Neural progenitor cell (in vitro differentiated cells): ENCODE measurements at places on chromosomes 3 and 15. TPM values are rescaled to one million over a fixed set of nuclear protein-coding genes. Genes with fewer than 3 reads are reported as not detected.

DNA sequence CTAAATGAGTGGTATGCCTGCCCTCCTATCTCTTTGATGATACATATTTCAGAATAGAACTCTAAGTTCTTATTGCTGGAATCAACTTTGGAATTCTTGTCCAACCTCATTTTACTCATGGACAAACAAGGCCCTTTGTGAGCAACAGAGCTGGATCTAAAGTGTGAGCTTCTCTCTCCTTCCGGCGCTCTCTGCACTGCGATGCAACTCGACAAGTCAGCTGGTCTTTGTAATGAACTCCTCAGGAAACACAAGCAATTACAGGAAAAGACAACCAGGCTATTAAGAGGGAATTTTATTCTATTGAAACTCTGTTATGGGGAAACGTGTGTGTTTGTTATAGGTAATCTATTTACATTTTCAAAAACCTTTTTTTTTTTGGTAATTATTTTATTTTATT is 20.3 kb upstream of the NRROS start:
- peak overlapping the region; percentile 54 for H3K27ac ChIP-seq
- H3K36me3 ChIP-seq = no peaks in the 10 kb centered on the region
- peaks cover 32% of the 10 kb centered on the region for H3K4me1 ChIP-seq
- peak; percentile 60 for DNase-seq
- H3K27me3 ChIP-seq = no peaks in the 10 kb centered on the region

The HHLA2 gene
- not detected in 2 replicates for total RNA-seq

GRCh38 chr3:54167999-54168398 is 45.6 kb downstream of the CACNA2D3 start:
- no peaks in the 10 kb centered on the region for H3K4me1 ChIP-seq
- H3K36me3 ChIP-seq = no peaks in the 10 kb centered on the region
- H3K4me3 ChIP-seq = no peak overlapping the region
- H3K27me3 ChIP-seq = no peaks in the 10 kb centered on the region
- no peak for DNase-seq

- no peak for DNase-seq
- no peak overlapping the region for H3K27ac ChIP-seq
- H3K4me3 ChIP-seq = peak overlapping the region; percentile 76
- H3K4me1 ChIP-seq = peaks cover 14% of the 10 kb centered on the region
- H3K27me3 ChIP-seq = peaks cover 20% of the 10 kb centered on the region
- H3K36me3 ChIP-seq = peaks cover 17% of the 10 kb centered on the region
These were observed 424 bp downstream of the EAF2 start for GRCh38 chr3:121835465-121835801.

- no peaks in the 10 kb centered on the region for H3K36me3 ChIP-seq
- no peaks in the 10 kb centered on the region for H3K27me3 ChIP-seq
- H3K4me1 ChIP-seq = peaks cover 16% of the 10 kb centered on the region
- no peak overlapping the region for H3K4me3 ChIP-seq
- no peak overlapping the region for H3K27ac ChIP-seq
These were observed 34.0 kb downstream of the ZDHHC23 start for GRCh38 chr3:113981803-113982202.

- no peak overlapping the region for H3K4me3 ChIP-seq
- no peak for DNase-seq
- H3K4me1 ChIP-seq = peaks cover 10% of the 10 kb centered on the region
- H3K36me3 ChIP-seq = no peaks in the 10 kb centered on the region
- H3K27me3 ChIP-seq = no peaks in the 10 kb centered on the region
These were observed 402.4 kb downstream of the RBMS3 start for GRCh38 chr3:29683018-29683993.

GRCh38 chr15:101435761-101436160 is 53.7 kb downstream of the PCSK6 start:
- H3K4me3 ChIP-seq = no peak overlapping the region
- no peak for DNase-seq
- H3K36me3 ChIP-seq = no peaks in the 10 kb centered on the region

DNA sequence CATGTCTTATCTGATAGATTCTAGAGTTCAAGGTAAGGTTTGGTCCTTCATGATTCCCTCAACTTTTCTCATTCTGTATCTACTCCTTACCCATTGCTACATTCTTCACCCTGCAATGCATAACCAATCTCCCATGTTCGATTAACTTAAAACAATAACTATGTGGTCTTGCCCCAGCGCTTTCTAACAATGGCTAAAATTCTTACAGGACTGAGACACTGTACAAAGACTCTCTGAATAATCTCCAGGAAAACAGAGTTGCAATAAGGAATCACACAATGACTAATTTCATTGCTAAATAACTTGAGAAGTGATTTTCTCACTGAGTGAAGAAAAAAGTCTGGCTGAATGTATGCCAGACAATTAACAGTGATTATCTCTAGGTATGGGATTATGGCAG is 69.6 kb upstream of the FAM174B start:
- H3K27ac ChIP-seq = no peak overlapping the region
- H3K4me1 ChIP-seq = peaks cover 9% of the 10 kb centered on the region
- no peaks in the 10 kb centered on the region for H3K36me3 ChIP-seq

- H3K4me3 ChIP-seq = no peak overlapping the region
- H3K4me1 ChIP-seq = no peaks in the 10 kb centered on the region
- H3K27me3 ChIP-seq = no peaks in the 10 kb centered on the region
These were observed 68.9 kb upstream of the PCSK6 start for GRCh38 chr15:101558221-101558941.

The SLC6A1 gene
- 0.52 and 0.77 TPM in 2 replicates for total RNA-seq

DNA sequence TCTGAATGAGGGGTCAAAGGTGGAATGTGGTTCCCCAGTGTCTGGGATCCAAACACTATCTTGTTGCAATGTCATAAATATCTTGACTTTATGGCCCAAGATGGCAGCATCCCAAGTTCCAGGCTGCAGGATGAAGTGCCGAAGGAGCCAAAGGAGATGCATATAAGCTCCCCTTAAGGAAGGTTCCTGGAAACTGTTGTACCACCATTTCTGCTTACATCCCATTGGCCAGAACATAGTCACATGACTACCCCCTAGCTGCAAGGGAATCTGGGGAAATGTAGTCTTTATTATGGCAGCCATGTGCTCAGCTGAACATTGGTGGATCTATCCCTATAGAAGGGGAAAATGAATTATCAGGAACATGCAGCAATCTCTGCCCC is 54.3 kb downstream of the BDH1 start:
- H3K27me3 ChIP-seq = no peaks in the 10 kb centered on the region
- no peak overlapping the region for H3K27ac ChIP-seq
- H3K4me3 ChIP-seq = no peak overlapping the region
- peaks cover 9% of the 10 kb centered on the region for H3K4me1 ChIP-seq

GRCh38 chr15:58551084-58551763 is 119.4 kb downstream of the LIPC start:
- no peak for DNase-seq
- H3K36me3 ChIP-seq = no peaks in the 10 kb centered on the region
- H3K27me3 ChIP-seq = no peaks in the 10 kb centered on the region
- no peak overlapping the region for H3K4me3 ChIP-seq

The TRIM59 gene
- 80.9 and 120 TPM in 2 replicates for total RNA-seq

DNA sequence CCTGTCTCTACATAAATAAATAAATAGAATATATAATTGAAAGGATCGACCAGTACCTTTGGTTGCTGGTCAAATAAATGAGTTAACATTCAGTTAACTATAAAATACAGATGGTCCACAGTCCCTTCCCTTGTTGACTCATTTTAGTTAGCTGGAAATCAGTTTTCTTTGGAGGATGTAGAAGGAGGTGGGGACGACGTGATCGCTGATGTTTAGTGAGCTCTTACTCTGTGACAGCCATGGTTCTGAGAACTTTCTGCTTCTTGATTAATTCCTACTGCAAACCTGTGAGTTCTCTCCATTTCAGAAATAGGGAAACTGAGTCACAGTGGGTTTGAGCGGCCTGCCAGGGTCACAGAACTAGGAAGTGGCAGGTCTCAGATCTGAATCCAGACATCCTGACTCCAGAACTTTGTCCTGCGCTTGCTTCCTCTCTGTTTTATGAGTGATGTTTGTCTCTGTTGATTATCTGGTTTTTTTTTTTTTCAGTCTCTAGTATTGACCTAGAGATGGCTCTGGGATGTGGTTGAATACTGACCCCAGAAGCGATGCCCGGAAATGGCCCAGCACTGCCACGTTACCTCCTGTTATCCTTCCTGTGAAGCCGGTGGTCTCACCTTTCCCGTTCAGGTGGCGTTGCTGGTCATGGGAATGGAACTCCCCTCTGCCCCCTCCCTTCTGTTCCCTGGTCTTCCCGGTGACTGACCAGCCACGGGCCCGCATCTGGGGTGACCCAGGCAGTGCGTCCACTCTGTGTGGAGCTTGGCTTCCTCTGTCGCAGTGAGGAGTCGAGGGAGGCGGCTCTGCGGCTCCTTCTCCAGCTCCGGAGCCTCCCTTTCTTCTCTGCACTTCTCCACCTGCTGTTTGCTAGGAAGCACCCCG is 18.2 kb downstream of the SYNM start:
- peaks cover 10% of the 10 kb centered on the region for H3K4me1 ChIP-seq
- H3K27me3 ChIP-seq = no peaks in the 10 kb centered on the region
- no peak overlapping the region for H3K27ac ChIP-seq
- no peaks in the 10 kb centered on the region for H3K36me3 ChIP-seq
- H3K4me3 ChIP-seq = no peak overlapping the region

GRCh38 chr3:36697229-36698001 is 66.9 kb downstream of the DCLK3 start:
- peak; percentile 31 for DNase-seq
- H3K27me3 ChIP-seq = no peaks in the 10 kb centered on the region
- peaks cover 9% of the 10 kb centered on the region for H3K4me1 ChIP-seq
- H3K4me3 ChIP-seq = no peak overlapping the region
- no peaks in the 10 kb centered on the region for H3K36me3 ChIP-seq
- H3K27ac ChIP-seq = no peak overlapping the region

The HTR3E gene
- total RNA-seq = not detected in 2 replicates

The RTP1 gene
- 0.43 TPM in 1 of 2 replicates, not detected in the other for total RNA-seq

DNA sequence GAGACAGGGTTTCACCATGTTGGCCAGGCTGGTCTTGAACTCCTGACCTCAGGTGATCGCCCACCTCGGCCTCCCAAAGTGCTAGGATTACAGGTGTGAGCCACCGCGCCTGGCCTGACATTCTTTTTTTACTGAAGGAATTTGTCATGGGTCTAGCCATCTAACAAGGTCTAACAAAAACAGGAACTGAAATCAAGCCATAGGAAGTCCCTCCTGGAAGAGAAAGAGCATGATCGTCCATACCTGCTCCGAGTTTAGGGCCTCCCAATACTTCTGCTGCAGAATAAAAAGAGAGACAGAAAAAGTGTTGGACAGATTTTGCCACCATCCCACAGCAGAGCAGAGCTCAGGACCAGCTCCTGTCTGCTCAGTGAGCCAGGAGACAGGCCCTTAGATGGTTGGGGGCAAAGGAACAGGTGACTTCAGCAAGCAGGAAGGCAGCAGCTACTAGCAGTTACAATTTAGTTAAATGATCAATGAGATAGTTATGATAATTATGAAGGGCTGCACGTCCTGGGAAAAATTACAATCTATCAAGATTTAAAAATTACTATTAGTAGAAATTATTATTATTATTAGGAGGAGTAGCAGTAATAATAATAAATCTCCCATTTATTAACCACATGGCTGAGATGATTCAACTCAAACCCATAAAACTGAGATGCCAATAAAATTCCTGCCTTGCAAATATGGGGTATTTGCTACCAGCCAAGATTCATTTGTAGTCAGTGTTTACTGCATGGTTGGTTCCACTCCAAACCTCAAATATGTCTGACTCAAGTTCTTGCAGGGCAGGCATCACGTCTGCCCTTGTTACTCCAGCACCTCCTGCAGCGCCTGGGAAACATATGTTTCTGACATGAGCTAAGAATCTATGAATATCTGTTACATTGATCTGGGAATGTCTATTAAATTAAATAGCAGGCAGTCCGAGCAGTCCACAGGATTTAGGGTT is 40.1 kb downstream of the TMEM44 start:
- H3K4me1 ChIP-seq = no peaks in the 10 kb centered on the region
- DNase-seq = no peak
- H3K27ac ChIP-seq = no peak overlapping the region
- no peaks in the 10 kb centered on the region for H3K27me3 ChIP-seq

DNA sequence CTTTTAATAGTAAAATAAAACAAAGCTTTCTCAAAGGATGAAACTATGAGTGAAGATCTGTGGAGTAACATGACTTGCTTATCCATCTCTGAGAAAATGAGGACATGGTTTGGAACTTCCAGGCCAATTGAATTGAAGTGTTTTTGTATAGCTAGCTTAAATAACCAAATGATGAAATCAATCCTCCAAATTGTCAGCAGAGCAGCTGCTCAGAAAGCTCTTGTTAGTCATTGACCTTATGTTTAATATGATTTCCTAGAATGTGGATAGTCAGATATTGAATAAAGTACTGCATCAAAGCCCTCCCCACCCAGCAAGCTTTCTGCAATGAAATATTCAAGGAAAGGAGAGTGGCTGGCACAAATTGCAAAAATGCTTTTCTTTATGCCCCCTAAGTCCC is 437.2 kb downstream of the MFSD1 start:
- H3K27me3 ChIP-seq = no peaks in the 10 kb centered on the region
- H3K36me3 ChIP-seq = no peaks in the 10 kb centered on the region
- no peak for DNase-seq
- H3K4me3 ChIP-seq = no peak overlapping the region
- no peak overlapping the region for H3K27ac ChIP-seq
- no peaks in the 10 kb centered on the region for H3K4me1 ChIP-seq
